ENCODE measurements at places on chromosomes 2 and 18.

GRCh38 chr2:235605312-235606003, 111.6 kb downstream of the AGAP1 start:
- DNase-seq: no peak

- DNase-seq: no peak
These were observed 146.4 kb downstream of the SH3RF3 start for GRCh38 chr2:109275120-109276012.

DNA sequence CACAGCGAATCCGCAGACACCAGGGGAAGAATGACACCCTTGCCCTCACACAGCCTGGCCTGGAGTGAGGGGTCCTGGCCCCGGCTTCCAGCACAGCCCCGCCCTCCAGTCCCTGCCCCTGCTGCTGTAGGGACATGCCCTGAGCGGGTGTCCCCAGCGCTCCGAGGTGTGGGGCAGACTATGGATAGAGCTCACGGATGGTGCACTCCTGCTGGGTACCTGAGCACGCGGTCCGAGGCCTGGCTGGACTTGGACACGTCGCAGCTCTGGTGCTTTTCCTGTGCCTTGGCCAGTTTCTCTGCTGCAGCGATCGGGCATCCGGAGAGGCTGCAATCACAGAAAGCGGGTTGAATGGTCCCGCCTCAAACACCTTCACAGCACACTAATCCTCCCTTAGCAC, 165.7 kb upstream of the PXDN start:
- DNase-seq: no peak

- DNase-seq: no peak
These were observed 66.9 kb upstream of the RBM44 start for GRCh38 chr2:237731663-237732062.

DNA sequence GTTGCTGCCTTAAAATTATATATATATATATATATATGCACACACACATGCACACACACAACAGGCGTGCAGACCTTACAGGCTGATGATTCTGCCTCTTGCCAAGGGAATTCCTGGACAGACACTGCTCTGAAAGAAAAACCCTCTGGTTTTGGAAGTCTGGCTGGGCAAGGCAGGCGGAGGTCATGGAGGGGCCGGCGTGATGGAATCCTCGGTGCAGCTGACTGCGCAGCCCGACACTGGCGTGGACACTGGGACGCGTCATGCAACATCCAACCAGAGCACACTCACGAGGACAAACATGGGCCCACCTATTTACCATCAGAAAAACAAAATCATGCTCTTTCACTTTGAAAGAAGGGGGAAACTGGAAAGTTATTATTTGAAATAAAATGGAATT, 235.3 kb downstream of the ZNF516 start:
- no peak for DNase-seq

- no peak for DNase-seq
These were observed 8.5 kb upstream of the DAW1 start for GRCh38 chr2:227862741-227863588.
